ENCODE measurements at places on chromosomes 7 and 10.

- DNase-seq: peak; percentile 23
These were observed 33.3 kb downstream of the CDK14 start for GRCh38 chr7:90629297-90629918.

- DNase-seq: no peak
These were observed 88.7 kb upstream of the KCTD7 start for GRCh38 chr7:66539902-66540375.

DNA sequence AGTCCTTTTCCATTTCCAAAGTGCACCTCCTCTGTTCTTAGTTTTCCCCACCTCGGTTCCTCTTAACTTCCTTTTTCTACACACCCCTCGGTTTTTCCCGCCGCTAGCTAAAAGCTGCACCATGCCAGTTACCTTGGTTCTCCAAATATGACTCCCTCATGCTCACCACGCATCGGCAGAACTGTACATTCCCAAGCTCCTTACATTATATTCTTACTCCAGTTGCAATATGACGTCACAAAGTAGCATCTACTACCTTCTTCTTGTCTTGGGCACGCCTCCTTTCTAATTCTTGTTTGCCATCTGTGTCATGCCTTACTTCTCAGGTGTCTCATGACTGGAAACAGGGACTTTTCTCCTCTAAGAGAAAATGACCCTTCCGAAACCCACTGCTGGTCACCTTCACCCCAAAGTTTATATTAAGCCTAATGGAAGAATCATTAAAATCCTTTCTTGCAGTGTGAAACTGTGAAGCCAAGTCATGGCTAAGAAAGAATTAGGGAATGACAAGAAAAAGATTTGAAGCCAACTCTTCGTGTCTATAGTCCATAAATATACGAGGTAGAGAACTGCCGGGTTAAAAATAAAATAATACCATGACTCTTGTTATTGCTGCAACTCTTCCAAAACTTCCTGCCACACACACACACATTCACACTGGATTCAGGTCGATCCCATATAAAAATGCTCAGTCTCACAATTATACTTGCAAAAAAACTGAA is 1.7 kb downstream of the ESYT2 start:
- no peak for DNase-seq

GRCh38 chr7:81408728-81409127 is 361.1 kb downstream of the HGF start:
- no peak for DNase-seq

- no peak for DNase-seq
These were observed 18.3 kb downstream of the GOT1 start for GRCh38 chr10:99412099-99412498.

GRCh38 chr7:32020551-32021159 is 49.6 kb downstream of the PDE1C start:
- no peak for DNase-seq

GRCh38 chr10:3592424-3592823 is 192.6 kb downstream of the KLF6 start:
- no peak for DNase-seq

GRCh38 chr10:51196508-51197175 is 122.4 kb downstream of the PRKG1 start:
- DNase-seq: no peak

DNA sequence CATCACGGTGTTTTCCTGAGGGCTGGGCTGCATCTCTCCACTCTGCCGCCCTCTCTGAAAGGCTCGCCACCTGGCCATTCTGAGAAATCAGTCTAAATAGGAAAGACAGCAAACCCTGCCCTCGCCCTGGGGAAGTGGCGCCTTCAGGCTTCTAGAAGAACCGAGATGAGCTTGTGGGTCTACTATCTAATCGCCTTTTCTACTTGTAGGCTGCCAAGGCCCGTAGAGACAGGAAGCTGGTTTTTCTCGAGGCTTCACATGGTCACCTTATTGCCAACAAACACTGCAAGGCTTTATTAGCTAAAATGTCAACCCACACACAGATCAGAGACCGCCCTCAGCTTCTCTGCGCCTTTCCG is 21.4 kb downstream of the LAT2 start:
- DNase-seq: peak; percentile 54

DNA sequence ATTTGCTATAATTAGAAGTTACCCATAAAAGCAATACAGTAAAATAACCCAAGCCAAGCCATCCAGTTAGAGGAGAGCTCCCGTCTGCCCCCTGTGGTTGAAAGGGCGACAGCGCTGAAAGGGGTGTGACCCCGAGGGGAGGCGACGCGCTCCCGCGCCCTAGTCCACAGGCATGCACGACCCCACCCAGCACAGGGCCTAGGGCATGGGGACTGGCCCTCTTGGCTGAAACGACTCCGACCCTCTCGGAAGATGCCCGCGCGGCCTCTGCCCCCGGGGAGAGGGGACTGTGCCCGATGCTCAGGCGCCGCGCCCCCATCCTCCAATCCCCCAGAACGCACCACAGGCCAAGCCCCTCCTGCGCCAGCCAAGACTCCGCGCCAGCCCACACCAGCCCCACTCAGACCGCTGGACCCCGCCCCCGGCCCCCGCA is 64.0 kb downstream of the CSGALNACT2 start:
- DNase-seq: peak; percentile 73

- no peak for DNase-seq
These were observed 174.4 kb downstream of the ELFN1 start for GRCh38 chr7:1844336-1844950.

DNA sequence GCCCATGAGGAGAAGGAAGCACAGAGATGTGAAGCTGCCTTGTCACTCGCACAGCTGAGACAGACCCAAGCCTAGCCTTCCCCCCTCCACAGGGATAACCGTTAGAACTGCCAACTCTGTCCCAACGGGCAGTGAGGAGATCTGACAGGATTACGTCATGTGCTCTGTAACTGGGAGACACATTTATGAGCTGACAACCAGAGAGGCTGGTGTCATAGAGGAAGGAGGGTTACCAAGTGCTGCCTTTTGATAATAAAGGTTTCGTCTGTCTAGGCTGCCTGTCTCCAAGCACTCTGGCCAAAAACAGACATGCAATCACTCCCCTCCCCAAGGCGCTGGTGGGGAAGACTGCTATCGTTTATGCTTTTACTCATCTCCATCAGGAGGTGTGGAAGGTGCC is 165.9 kb downstream of the PLXNA4 start:
- no peak for DNase-seq

DNA sequence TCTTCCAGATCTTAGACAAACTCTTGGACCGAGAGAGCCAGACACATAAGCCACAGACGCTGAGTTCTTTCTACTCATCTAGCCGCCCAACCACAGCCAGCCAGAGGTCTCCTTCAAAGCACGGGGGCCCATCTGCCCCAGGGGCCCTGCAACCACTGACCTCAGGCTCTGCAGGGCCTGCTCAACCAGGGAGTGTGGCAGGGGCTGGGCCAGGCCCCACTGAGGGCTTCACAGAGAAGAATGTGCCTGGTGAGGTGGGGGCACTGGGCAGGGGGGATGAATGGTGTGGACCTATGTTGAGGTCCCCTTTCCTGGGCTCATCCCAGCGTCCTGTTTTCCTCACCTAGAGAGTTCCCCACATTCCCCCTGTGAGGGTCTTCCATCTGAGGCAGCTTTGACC is 11.4 kb downstream of the ZSWIM8 start:
- DNase-seq: no peak

DNA sequence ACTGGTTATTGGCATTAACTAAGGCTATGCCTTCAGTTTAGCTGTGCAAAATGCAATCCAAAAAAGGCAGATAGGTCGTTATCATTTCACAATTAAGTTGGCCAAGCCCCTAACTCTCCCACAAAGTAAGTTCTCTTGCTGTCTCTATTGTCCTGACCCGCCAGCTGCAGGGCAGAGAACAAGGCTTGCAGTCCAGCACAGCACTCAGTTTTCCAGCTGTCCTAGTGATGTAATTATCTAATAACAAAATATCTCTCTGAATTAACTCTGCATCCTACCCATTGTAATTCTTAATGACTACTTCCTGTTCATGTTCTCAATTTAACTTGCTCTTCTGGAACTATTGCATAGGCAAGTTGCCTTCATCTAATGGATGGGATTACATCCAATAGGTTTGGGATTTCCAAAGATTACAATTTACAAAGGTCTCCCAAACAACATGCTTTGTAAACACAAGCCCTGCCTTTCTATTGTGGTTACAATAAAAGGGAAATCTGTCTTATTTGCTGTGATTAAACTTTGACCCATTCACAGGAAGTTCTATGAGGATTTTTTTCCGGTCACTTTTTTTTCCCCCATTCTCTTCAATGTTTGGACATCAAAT is 55.2 kb downstream of the CDK6 start:
- no peak for DNase-seq

DNA sequence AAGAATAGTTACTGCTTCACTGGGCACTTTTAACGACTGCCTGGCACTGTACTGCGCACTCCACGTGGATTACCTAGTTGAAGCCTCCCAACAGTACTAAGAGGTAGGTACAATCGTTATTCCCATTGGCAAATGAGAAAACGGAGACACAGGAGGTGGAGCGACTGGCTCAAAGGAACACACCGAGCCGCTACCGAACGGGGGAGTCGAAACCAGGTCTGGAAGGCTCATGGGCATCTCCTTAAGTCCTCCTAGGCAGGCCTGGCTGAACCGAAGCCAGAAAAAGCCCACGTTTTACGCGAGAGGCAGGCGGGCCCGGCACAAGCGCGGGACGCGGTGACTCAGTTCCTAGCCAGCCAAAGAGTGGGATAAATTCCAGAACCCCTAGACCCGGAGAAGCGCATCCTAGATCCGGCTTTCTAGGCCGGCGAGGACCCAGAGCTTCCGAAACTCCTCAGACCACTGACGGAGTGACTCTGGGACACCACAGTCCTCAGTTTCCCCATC is 472 bp downstream of the PDAP1 start:
- no peak for DNase-seq

DNA sequence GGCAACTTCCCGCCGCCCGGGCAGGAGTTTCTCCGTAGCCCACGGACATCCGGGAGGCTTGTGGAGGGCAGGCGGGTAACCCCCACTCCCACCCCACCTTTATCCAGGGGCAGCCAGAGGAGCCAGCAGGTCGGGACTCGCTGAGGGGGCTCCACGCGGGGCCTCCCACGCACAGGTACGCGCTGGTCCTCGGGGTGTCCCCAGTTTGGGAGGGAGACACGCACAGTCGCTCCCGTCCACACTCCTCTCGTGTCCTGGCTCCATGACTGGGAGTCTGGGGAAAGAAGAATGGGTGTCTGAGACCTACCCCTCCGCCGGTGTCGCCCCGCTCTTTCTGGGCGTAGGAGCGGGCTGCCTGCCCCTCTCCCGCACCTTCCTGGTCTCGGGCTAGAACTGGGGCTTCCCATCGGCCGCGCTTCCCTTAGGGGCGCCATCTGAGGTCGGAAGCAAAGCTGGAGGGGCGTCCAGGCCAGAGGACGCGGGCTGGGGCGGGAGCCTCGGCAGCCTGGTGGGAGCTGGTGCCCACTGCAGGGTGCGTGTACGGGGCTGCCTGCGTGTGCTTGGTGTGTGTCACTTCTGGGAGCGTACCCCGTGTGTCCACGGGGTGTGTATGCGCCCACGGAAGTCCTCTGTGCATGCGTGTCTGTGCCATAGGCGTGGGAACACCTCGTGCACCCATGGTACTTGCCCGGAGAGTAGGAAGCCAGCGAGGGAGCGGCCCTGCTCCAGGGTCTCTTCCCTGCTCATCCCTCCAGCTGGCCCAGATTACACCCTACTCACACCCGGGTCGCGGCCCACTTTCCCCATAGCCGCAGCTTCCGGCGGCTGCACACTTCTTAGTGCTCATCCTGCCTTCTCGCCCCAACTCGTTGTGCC is 73.0 kb upstream of the LEP start:
- DNase-seq: no peak

GRCh38 chr10:5710859-5711258 is 26.2 kb downstream of the TASOR2 start:
- no peak for DNase-seq

DNA sequence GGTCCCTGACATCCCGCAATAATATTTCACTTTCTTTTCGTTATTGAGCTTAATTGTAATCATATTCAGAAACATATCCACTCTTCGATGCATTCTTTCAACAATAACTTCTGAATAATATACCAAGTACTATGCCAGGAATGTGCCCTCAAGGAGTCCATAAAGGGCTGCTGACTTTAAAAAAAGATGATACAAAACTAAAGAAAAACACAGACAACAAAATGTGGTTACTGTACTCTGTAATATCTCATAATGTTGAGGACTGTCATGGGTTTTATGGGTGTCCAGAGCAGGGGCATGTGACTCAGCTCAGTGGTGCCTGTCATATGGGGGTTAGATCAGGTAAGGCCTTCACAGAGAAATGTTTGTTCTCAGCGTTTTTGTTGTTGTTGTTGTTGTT is 73.7 kb downstream of the ARL4A start:
- no peak for DNase-seq

DNA sequence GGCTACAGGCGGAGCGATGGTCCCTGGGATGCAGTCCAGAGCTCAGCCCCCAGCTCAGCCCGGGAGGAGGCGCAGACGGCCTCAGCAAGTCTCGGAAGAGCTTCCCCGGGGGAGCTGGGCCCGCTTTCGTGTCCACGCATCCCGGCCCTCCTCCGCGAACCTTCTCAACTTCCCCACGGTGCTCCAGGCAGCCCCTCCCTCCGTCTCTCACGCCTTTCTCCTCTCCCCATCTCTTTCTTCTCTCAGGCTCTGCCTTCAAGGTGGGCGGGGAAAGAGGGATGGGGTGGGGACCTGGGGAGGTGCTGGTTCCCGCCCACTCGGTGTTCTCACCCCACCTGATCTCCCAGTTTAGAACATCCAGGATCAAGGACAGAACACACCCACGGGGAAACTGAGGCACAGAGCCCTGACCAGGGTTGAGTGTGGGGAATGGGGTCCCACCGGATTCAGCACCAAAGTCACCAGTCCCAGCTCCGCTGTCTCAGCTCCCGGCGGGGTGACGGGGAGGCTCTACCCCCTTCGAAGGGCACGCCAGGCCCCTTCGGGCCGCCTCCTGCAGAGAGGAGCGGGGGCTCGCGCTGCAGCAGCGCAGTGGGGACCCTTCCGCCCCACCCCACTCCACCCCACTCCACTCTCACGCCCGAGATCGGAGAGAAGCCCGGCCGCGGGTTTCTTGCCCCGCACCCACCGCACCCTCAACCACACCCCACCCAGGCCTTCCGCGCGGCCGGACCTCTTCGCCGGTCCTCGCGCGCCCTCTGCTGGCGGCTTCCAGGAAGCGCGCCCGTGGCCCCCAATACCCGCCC is 18.2 kb downstream of the POLL start:
- DNase-seq: peak; percentile 88

GRCh38 chr10:94361171-94361794 is 1.5 kb downstream of the NOC3L start:
- DNase-seq: no peak

DNA sequence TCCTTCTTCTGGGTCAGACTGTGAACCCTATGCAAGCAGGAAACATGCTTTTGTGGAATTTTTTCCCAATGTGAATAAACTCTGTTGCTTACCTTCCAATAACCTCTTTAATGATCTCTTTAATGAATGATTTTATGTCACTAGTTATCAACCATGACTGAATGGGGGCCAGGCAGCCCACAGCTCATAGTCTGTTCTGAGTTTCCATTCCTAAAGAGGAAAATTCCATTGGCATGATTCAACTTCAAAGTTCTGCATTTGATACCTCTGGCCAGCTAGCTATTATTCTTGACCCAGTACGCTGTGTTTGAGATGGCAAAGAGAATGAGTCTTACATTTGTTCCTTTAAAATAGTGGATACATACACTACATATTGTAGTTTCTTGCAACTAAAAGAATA is 867.8 kb upstream of the CELF2 start:
- no peak for DNase-seq

Measured in GM19239 (cell line).